Non-pigmented ciliary epithelial cell (primary cell): ENCODE measurements at places on chromosomes 1 and 21.

GRCh38 chr1:236734141-236734765, 48.0 kb downstream of the ACTN2 start:
- DNase-seq, result no peak

DNA sequence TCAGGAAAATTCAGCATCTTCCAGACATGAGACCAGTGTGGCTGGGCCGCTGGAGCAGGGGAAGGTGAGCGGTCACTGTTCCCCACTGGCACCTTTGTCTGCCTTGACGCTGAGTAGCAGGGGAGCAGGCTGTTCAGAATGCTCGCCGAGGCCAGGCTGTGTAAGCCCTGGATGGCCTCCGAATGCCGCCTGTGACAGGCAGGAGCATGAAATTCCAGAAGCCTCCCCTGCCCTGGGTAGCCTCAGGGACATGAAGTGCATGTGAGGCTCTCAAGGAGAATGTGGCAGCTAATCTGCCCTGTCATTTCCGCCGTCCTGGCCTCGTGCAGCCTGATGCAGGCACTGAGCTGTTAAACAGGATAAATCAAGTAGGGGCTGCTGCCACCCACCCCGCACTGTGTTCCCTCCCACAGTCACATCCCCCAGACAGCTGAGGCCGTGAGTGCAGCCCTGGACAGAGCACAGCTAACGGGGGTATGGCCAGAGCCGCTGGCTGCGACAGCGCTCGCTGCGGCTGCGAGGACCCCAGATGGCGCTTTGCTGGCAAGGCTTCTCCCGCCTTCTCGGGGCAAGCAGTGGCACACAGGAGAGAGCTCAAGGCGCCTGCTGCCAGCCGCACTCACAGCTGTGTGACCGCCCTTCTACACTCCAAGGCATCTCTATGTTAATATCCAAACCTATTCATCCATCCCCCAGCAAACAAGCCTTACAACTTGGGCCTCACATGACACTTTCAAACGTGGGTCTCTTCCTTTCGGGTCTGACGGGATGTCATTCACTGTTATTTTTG, 105.0 kb upstream of the COL6A1 start:
- DNase-seq, result no peak

DNA sequence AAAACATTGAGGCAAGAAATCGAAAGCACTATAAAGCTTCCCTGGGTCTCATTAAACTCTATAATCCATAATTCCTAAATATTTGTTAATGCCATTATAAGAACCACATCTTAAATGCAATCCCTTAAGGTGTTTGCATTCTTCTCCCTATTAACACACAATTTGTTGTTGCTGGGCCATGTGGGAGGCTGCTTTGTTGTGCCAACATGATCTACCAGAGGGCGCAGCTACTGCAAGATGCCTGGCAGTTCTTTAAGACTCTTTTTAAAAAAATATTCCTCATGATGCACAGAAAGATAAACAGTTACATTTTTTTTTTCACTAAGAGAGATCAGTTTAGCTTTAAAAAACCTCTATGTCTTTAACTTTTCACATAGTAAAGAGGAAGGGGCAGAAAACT, 39.0 kb upstream of the BCAS2 start:
- DNase-seq, result no peak

DNA sequence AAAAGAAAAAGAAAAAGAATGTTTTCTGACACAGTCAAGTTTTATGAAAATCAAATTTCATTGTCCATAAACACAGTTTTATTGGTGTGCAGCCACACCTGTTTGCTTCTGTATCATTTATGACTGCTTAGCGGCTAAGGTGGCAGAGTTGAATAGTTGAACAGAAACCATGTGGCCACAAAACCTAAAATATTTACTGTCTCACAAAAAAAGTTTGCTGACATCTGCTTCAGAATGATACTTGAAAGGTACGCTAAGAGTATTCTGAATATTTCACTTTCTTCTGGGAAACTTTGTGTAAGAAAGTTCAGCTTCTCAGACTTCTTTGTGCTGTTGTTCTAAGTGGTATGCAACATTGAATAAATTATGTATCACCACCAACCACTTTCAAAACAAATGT, 6.2 kb downstream of the KCNK1 start:
- no peak for DNase-seq

DNA sequence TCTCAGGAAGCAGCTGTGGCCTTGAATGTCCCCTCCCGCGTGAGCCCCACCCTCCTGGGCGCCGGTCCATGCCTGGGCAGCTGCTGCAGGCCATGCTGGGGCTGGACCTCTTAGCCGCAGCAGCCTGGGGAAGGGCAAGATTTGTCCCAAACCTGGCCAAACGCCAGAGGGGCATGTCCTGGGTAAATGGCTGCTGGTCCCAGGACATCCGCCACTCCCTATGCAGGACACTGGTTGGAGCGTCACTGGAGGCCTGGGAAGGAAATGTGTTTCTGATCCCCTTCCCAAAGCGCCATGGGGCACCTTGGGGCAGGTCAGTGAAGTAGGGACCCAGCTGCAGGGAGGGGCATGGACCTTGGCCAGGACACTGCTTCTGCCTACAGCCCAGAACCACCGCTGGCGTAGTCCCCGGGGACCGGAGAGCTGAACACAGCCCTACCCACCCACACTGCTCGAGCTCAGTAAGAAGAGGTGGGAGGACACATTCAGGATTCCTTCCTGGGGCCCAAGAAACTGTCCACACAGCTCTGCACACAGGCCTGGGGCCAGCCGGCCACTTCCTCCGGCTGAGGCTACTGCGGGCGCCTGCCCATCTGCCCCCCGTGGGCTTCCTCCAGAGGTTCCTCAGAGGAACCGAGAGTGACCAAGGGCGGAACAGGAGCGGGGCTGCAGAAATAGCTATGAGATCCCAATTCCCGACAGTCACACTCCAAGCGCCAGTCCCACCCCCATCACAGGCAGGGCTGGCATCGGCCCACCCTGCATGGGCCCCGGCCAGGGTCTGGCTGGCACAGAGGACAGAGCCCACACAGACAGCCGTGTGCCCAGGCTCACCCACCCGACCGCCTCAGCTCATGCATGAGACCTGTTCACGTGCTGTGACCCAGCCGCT, 10.8 kb upstream of the PLEKHG5 start:
- DNase-seq, result no peak

DNA sequence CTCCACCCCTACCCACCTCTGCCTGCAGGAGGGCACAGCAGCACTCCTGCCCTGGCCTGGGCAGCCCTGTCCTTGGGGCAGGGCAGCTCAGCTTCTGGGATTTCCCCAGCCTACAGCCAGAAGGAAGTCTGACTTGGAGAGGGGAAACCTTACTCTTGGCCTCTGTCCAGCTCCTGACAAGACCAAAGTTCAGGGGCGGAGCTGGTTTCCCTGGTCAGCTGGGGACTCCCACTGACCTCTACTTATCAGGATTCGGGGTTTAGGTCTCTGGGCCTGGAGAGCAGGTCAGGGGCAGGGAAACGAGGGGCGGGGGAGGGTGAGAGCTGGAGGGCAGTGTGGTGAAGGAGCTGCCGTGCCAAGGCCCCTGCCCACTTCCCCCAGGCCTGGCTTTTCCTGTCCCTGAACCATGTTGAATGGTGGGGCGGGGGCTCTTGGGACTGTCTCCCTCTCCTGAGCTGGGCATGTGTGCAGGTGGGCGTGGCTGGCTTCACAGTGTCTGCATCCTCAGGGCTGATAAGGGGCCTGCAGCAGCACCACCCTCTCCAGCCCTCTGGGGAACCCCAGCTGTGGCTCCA, 16.8 kb upstream of the ETV3 start:
- no peak for DNase-seq
